ENCODE measurements at places on chromosomes 1 and 21. TPM values are rescaled to one million over a fixed set of nuclear protein-coding genes. Genes with fewer than 3 reads are reported as not detected.

GRCh38 chr1:190119683-190120082 is 358.0 kb downstream of the BRINP3 start:
- H3K4me1 ChIP-seq: no peaks in the 10 kb centered on the region
- H3K4me3 ChIP-seq: no peak overlapping the region
- H3K36me3 ChIP-seq: no peaks in the 10 kb centered on the region
- DNase-seq: no peak
- no peaks in the 10 kb centered on the region for H3K27me3 ChIP-seq

DNA sequence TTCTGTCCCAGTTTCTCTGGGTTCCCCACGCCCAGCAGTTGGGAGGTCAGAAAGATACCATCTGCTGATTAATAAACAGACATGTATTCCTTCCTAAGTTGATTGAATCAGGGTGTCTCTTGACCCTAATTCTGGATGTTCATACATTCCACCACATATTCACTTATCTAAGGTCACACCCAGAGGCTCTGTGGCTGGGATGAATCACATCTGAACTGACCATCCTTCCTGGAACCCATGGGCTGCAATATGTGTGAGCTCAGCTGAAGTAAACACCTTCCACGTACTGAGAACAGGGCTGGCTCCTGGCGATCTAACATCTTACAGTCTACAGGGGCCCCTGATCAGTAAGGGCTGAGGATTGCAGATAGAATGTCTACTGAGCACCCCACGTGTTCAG is 20.5 kb upstream of the TRABD2B start:
- no peaks in the 10 kb centered on the region for H3K36me3 ChIP-seq
- no peak for DNase-seq
- no peak overlapping the region for H3K27ac ChIP-seq
- no peaks in the 10 kb centered on the region for H3K4me1 ChIP-seq
- H3K4me3 ChIP-seq: no peak overlapping the region

- no peak overlapping the region for H3K4me3 ChIP-seq
- no peak overlapping the region for H3K27ac ChIP-seq
- H3K27me3 ChIP-seq: no peaks in the 10 kb centered on the region
- no peaks in the 10 kb centered on the region for H3K36me3 ChIP-seq
- peaks cover 25% of the 10 kb centered on the region for H3K4me1 ChIP-seq
- DNase-seq: no peak
Measured at GRCh38 chr21:42056996-42057689, 14.0 kb upstream of the UMODL1 start.

- H3K27me3 ChIP-seq: no peaks in the 10 kb centered on the region
- no peaks in the 10 kb centered on the region for H3K36me3 ChIP-seq
- no peak for DNase-seq
- no peaks in the 10 kb centered on the region for H3K4me1 ChIP-seq
Measured at GRCh38 chr1:14876747-14877146, 276.8 kb upstream of the TMEM51 start.

- DNase-seq: no peak
- H3K27me3 ChIP-seq: no peaks in the 10 kb centered on the region
- H3K4me3 ChIP-seq: no peak overlapping the region
- H3K27ac ChIP-seq: no peak overlapping the region
Measured at GRCh38 chr1:4462831-4463484, 191.5 kb upstream of the AJAP1 start.

DNA sequence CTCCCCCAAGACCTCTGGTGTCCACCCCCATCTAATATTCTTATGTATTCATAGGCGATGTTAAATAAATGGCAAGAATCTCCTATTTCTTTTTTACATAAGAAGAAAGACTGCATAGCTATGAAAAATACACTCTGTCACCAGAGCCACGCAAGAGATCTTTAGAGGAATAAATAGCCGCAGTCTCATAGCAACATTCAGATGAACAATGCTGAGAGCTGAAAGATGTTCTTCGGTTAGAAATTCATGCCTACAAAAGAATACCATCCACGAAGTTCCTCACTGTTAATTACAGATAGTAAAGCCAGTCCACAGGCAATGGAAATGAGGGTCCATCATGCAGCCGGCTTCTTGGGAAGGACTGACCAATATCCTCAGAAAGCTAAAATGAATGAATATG is 76.0 kb upstream of the SOD1 start:
- H3K36me3 ChIP-seq: no peaks in the 10 kb centered on the region
- peaks cover 4% of the 10 kb centered on the region for H3K4me1 ChIP-seq
- no peak for DNase-seq
- no peak overlapping the region for H3K27ac ChIP-seq

RXRG gene
- not detected for total RNA-seq

VWA1 gene
- not detected for total RNA-seq

DMRTA2 gene
- total RNA-seq: not detected

TMPRSS2 gene
- not detected for total RNA-seq

L1TD1 gene
- total RNA-seq: not detected

FMN2 gene
- total RNA-seq: not detected

STXBP3 gene
- 41.6 TPM for total RNA-seq

CA6 gene
- total RNA-seq: 0.20 TPM

ITLN1 gene
- not detected for total RNA-seq

PALMD gene
- not detected for total RNA-seq

ERG gene
- not detected for total RNA-seq
